Heart right ventricle (tissue), 16 donors: ENCODE measurements at places on chromosomes 3 and 15. TPM values are rescaled to one million over a fixed set of nuclear protein-coding genes. Genes with fewer than 3 reads are reported as not detected.

DNA sequence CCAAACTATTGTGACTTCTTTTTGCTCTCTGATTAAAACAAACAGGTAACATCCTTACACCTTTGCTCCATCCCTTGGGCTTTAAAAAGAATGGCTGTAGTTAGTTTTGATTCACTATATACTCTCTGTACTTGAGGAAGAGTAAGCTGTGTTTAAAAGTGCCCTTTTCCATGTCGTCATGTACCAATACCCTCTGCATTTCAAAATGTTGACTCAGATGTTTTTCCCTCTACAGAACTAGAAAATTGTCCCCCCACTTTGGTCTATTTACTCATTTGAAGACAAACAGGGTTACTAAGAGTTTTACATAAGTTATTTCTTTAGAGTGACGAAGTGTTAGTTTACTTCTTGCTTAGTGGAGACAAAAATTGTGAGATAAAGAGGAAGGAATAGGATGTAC lies 62.7 kb downstream of the TASOR start:
- DNase-seq: no peak

GRCh38 chr15:70257573-70258248 lies 160.0 kb upstream of the TLE3 start:
- no peak for DNase-seq

DNA sequence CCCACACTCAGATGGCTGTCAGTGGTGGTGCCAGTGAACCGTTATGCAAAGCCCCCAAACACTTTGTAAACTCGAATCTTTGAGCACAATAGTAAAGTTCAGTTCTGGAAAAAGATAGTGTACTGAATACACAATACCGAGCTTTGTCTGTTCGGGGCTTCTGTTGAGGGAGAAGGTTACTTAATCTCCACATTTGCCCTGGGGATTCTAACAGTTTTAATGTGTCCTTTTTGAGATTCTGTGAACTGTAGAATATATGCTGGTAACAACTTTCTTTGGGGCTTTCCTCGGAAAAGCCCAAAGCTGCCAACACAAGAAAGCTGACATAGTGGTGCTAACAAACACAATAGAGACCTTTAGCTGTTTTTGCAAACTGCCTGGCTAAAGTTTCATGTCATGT lies 686.5 kb downstream of the ROBO1 start:
- DNase-seq: no peak

GRCh38 chr15:64895285-64896065 lies 16.2 kb upstream of the ANKDD1A start:
- DNase-seq: peak; percentile 52

- no peak for DNase-seq
Observed at GRCh38 chr15:53671545-53671944, 87.9 kb downstream of the WDR72 start.

DNA sequence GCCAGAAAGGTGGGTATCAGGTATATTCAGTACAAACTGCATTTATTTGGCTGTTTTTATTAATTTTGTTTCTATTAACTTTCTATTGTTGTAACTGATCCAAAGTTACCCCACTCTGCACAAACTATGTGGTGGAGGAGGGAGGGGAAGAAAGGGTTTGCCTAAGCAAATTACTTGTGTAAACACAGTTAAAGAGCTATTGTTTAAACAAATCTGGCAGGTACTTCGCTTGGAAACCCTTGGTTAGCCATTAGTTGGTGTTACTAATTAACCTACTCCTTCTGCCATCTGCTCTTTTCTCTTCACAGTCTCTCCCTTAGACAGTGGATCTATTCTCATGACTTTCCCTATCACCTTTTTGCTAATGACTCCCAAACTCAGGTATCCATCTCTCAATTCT lies 328.4 kb upstream of the NECTIN3 start:
- no peak for DNase-seq

MKRN3 gene
- polyA plus RNA-seq: not detected

LDHAL6B gene
- not detected for polyA plus RNA-seq

GOLGA8Q gene
- polyA plus RNA-seq: 0.33 TPM
